ENCODE measurements at places on chromosomes 2 and 18. TPM values are rescaled to one million over a fixed set of nuclear protein-coding genes. Genes with fewer than 3 reads are reported as not detected.

The SLC5A7 gene
- polyA plus RNA-seq = not detected

The FARSB gene
- polyA plus RNA-seq = 28.2 TPM

DNA sequence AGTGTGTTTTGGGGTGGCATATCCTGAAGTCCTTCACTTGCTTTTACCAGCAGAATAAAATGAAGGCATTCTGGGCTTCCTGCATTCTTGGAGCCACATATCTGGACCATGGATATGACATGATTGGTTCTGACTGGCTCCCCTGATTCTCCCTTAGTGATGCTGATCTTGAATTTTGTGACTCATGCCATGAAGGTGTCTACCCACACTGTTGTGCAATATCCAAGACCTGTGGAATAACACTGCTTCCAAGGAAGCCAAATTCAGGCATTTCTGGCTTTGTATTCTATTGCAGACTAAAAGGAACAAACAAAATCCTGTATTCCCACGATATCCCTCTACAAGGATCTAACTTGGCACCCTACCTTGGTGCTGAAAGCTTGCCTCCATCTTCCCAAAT, 125.8 kb downstream of the LYPD6B start:
- H3K36me3 ChIP-seq = no peaks in the 10 kb centered on the region
- DNase-seq = no peak
- no peak overlapping the region for H3K27ac ChIP-seq
- H3K4me1 ChIP-seq = peaks cover 24% of the 10 kb centered on the region
- peaks cover 4% of the 10 kb centered on the region for H3K27me3 ChIP-seq

DNA sequence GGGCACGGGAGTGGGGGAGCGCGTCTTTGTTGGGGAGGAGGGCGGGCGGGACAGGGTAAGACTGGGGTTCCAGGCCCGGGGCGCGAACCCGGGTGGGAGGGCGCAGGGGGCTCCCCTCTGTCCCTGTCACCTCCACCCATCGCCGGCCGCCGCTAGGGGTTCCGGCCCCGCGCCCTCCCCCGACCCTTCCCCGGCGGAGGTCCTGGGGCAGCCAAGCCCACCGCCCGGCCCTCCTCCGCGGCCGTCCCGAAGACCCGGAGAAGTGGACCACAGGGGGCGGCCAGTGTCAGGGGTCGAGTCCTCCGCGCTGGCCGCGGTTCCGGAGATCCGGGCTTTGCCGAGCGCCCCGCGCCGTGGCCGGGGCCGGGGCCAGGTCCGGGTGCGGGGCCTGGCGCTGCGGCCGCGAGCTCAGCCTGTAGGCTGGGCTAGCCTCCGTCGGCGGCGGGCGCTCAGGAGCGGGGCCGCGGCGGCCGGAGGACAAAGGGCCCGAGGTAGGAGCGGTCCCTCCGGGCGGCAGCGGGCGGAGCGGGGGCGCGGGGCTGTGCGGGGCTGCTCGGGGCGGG, 16.6 kb upstream of the E2F6 start:
- H3K4me3 ChIP-seq = no peak overlapping the region
- no peak for DNase-seq
- H3K4me1 ChIP-seq = peaks cover 10% of the 10 kb centered on the region
- no peaks in the 10 kb centered on the region for H3K36me3 ChIP-seq
- peaks cover 52% of the 10 kb centered on the region for H3K27me3 ChIP-seq
- no peak overlapping the region for H3K27ac ChIP-seq

GRCh38 chr2:84425310-84425709, 33.8 kb downstream of the SUCLG1 start:
- H3K36me3 ChIP-seq = peaks cover 7% of the 10 kb centered on the region
- H3K27ac ChIP-seq = no peak overlapping the region
- H3K4me1 ChIP-seq = no peaks in the 10 kb centered on the region
- no peaks in the 10 kb centered on the region for H3K27me3 ChIP-seq
- DNase-seq = no peak

GRCh38 chr2:106885329-106885728, 638 bp downstream of the ST6GAL2 start:
- peaks cover 15% of the 10 kb centered on the region for H3K27me3 ChIP-seq
- H3K36me3 ChIP-seq = no peaks in the 10 kb centered on the region
- H3K4me1 ChIP-seq = peaks cover 7% of the 10 kb centered on the region
- DNase-seq = no peak

Data from naive thymus-derived CD8-positive, alpha-beta T cell (primary cell).